ENCODE measurements at places on chromosomes 3 and 15. TPM values are rescaled to one million over a fixed set of nuclear protein-coding genes. Genes with fewer than 3 reads are reported as not detected.

DNA sequence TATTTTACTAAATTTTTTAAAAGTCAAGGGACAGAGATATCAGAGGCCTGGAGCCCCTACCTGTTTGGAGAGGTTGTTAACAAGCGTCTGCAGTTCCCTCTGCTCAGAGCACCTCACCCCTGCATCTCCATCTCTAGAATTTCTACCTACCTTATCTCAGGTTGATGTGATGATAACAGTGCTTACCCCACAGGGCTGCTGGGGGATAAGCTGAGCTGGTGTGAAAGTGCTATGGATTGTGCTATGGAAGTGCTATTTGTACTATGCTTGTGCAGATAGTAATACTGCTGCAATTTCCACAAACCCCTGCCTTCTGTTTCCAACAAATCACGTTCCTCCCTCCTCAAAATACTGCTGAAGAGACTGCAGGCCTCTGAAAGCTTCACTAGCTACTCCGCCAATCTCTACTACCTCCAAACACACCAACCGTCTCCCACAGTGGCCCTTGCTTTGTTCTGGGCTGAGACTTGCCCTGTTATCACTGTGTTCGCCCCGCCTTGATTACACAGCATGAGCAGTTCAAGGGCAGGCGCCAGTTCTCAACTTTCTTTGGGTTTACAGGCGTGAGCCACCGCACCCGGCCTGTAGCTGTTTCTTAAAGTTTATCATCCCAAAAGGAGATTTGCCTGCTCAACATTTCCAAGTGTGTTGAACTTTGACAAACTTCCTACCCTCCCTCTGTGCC is 28.4 kb upstream of the PARL start:
- no peak for DNase-seq
- no peaks in the 10 kb centered on the region for H3K36me3 ChIP-seq
- no peaks in the 10 kb centered on the region for H3K4me1 ChIP-seq
- no peaks in the 10 kb centered on the region for H3K27me3 ChIP-seq
- no peak overlapping the region for H3K4me3 ChIP-seq

DNA sequence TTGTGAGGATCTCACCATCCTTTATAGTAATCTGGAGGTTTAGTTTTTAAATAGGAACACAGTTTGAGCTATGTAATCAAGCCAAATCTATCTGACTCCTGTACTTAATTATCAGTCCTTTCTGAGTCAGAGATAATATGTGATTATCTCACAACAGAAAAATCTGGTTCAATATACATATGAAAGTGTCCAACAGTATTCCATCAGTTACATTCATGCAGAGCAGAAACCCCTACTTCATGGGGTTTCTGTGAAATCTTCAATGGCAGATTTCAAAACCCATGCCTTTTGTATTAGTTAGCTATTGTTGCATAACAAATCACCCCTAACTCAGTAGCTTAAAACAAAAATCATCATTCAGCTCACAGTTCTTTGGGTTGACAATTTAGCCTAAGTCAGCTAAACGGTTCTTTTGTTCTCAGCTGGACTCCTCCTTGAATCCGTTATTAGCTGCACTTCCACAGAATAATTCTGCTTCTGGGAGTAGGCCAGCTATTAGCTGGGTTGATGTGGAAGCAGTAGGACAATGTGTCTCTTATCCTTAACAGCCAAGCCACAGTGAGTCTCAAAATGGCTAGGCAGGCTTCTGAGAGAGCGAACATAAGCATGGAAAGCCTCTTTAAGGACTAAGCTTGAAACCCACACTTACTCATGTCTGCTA is 42.9 kb upstream of the ARPP21 start:
- H3K27ac ChIP-seq: no peak overlapping the region
- H3K4me3 ChIP-seq: no peak overlapping the region
- H3K36me3 ChIP-seq: no peaks in the 10 kb centered on the region
- no peak for DNase-seq

GRCh38 chr3:184715943-184716621 is 4.2 kb upstream of the MAGEF1 start:
- H3K27me3 ChIP-seq: no peaks in the 10 kb centered on the region
- peak overlapping the region; percentile 22 for H3K27ac ChIP-seq

DNA sequence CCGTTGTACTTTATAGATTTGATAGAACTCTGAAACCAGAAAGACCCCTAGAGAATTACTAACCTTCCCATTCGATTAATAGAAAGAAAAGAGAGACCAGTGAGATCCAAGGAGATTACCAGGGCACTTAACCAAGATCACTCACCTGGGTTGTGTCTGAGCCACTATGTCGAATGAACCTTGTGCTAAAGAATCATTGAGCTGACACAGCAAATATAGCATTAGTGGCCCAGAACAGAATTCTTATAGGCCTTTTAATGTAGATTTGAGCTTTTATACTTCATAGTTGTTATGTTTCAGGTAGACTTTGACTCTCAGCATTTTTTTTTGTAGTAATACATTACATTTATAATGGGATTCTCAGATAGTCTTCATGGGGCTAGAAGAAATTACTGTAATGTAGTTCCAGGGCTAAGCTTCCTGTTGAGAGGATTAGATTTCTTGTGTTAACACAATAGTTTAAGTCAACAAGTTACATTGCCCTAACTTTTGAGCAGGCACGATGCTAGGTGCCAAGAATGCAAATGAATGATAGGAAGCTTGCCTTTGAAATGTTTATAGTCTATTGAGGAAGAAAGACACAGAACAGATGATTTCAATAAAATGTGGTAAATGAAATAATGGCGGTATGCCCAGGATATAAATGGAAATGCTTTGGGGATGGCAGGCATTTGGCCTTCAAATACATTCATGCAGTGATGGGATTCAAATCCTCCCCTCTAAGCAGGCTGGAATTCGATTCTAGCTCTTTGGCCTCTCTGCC is 24.4 kb upstream of the ABHD10 start:
- H3K4me3 ChIP-seq: no peak overlapping the region
- no peaks in the 10 kb centered on the region for H3K36me3 ChIP-seq
- no peak overlapping the region for H3K27ac ChIP-seq
- H3K27me3 ChIP-seq: no peaks in the 10 kb centered on the region

DNA sequence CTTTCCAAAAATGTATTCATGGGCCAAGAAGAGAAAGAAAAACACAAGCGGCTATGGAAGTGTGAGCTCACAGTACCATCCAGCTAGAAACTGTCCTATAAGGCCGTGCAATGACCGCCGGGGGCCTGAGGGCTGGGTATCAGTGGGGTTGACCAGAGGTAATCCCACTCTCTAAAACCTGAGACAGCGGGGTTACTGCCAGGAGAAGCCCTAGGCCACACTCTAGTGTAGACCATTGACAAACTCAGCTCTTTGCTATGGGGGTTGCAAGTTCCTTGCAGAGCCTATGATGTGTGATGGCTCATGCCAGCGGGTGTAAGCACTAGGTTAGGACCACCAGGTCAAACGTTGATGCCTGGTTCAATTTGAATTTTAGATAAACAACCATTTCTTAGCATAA is 25.9 kb upstream of the SLCO2A1 start:
- no peak for DNase-seq
- H3K4me1 ChIP-seq: no peaks in the 10 kb centered on the region
- no peak overlapping the region for H3K27ac ChIP-seq
- no peak overlapping the region for H3K4me3 ChIP-seq
- no peaks in the 10 kb centered on the region for H3K36me3 ChIP-seq

GRCh38 chr3:59254976-59255375 is 205.2 kb upstream of the CFAP20DC start:
- H3K27me3 ChIP-seq: no peaks in the 10 kb centered on the region
- H3K36me3 ChIP-seq: no peaks in the 10 kb centered on the region

- no peaks in the 10 kb centered on the region for H3K36me3 ChIP-seq
- no peaks in the 10 kb centered on the region for H3K4me1 ChIP-seq
- no peak for DNase-seq
- H3K27me3 ChIP-seq: no peaks in the 10 kb centered on the region
These were observed 548.1 kb upstream of the LMCD1 start for GRCh38 chr3:7953449-7954014.

- no peak overlapping the region for H3K27ac ChIP-seq
- H3K4me3 ChIP-seq: peak overlapping the region; percentile 79
- peaks cover 34% of the 10 kb centered on the region for H3K27me3 ChIP-seq
- DNase-seq: no peak
- peaks cover 8% of the 10 kb centered on the region for H3K4me1 ChIP-seq
These were observed 140.8 kb downstream of the SMAD6 start for GRCh38 chr15:66842710-66843441.

- H3K27ac ChIP-seq: no peak overlapping the region
- H3K36me3 ChIP-seq: no peaks in the 10 kb centered on the region
- H3K4me3 ChIP-seq: no peak overlapping the region
- no peak for DNase-seq
- no peaks in the 10 kb centered on the region for H3K4me1 ChIP-seq
These were observed 71.0 kb downstream of the THSD4 start for GRCh38 chr15:71186267-71186666.

GRCh38 chr3:126201168-126201567 is 20.8 kb upstream of the ALDH1L1 start:
- no peaks in the 10 kb centered on the region for H3K36me3 ChIP-seq
- no peaks in the 10 kb centered on the region for H3K4me1 ChIP-seq
- no peak overlapping the region for H3K27ac ChIP-seq
- H3K27me3 ChIP-seq: peaks cover 14% of the 10 kb centered on the region
- DNase-seq: no peak
- H3K4me3 ChIP-seq: no peak overlapping the region

DNA sequence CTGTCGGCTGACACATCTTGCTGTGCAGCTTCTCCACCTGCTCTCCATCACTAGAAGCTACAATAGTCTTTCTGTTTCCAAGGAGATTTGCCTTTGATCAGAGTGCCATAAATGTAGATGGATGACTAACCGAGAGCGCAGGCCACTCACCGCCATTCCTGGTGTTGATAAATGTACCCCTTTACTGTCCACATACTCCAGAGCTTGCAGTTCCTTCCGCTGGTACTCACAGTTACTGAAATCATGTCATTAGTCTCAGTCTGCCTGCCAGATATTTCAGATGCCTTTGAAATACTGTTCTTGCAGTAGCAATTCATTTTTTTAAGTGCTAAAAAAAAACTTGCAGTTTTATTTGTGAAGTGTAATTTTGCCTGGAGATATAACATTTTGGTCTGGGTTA is 72.3 kb downstream of the BLM start:
- no peak for DNase-seq
- peaks cover 50% of the 10 kb centered on the region for H3K36me3 ChIP-seq
- no peak overlapping the region for H3K27ac ChIP-seq
- H3K4me3 ChIP-seq: no peak overlapping the region
- H3K4me1 ChIP-seq: no peaks in the 10 kb centered on the region

DNA sequence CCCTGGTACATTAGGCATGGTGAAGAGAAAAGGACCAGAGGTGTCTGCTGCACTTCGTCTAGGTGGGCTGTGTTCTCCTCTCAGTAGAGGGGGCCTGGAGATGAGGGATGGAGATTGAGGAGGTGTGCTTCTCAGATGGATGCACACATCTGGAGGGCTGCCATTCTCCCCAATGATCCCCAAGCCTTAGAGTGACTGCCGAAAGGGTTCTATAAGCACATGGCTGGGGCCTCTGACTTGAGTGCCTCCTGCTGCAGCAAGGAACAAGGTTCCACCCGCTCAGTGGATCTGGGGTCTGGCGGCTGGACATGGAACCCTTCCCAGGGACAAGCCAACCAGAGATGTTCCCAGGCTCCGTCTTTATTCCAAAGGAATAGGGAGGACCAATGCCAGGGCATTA is 66.8 kb downstream of the CPN2 start:
- no peaks in the 10 kb centered on the region for H3K36me3 ChIP-seq
- H3K27ac ChIP-seq: no peak overlapping the region
- no peak for DNase-seq
- peaks cover 2% of the 10 kb centered on the region for H3K27me3 ChIP-seq
- peaks cover 4% of the 10 kb centered on the region for H3K4me1 ChIP-seq

GRCh38 chr3:63308072-63308471 is 30.0 kb downstream of the SYNPR start:
- DNase-seq: no peak
- no peaks in the 10 kb centered on the region for H3K4me1 ChIP-seq
- H3K27ac ChIP-seq: no peak overlapping the region

DNA sequence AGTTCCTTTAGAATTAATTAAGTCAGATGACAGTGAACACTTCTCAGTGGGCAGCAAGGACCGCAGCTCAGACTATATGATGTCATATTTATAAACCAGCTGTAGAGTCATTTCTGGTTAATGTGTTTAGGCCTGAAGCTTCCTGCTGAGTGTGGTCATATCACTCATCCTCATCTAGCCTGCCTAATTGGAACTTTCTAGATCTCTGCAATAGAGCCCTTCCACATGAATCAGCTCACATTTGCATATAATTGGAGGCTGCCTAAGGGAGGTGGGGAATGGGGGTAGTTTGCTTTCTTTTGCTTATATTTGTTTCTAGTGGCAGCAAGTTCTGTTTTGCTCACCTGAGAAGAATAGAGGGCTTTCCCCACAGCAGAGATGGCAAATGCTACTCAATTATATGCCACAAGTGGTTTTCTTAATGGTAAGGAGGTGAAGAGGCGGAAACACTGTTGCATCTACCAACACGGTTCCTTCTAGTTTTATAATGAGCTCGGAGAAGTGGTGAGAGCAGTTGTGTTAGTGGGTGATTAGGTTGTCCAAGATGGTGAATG is 148.1 kb downstream of the KLHL25 start:
- no peaks in the 10 kb centered on the region for H3K27me3 ChIP-seq
- peak overlapping the region; percentile 63 for H3K27ac ChIP-seq

DNA sequence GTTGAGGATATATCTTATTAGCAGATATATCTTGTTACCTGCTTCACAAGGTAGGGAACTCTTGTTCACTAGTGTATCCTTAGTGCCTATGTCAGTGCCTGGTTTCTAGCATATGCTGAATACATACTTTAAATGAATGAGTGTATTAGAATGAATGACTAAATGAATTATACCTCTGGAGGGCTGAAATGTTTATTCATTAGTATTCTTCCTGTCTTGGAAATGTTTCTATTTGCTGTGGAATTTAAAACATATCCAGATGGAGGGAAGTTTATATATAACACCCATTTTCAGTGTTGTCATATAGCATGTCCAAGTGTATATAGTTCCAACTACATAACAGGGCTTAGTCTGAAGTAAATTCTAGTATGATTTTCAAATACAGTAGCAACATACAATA is 581.5 kb downstream of the TBL1XR1 start:
- DNase-seq: no peak
- H3K27me3 ChIP-seq: no peaks in the 10 kb centered on the region
- H3K36me3 ChIP-seq: no peaks in the 10 kb centered on the region
- no peaks in the 10 kb centered on the region for H3K4me1 ChIP-seq

- H3K27ac ChIP-seq: no peak overlapping the region
- DNase-seq: no peak
- no peaks in the 10 kb centered on the region for H3K36me3 ChIP-seq
- H3K27me3 ChIP-seq: no peaks in the 10 kb centered on the region
These were observed 27.0 kb downstream of the ALS2CL start for GRCh38 chr3:46666453-46666845.

The ANKRD34C gene
- not detected for polyA plus RNA-seq

The LSAMP gene
- not detected for polyA plus RNA-seq

The RLBP1 gene
- polyA plus RNA-seq: not detected

The AHSG gene
- not detected for polyA plus RNA-seq

The FETUB gene
- not detected for polyA plus RNA-seq

The TRPM1 gene
- polyA plus RNA-seq: not detected

The SAMD7 gene
- polyA plus RNA-seq: not detected

The AGBL1 gene
- polyA plus RNA-seq: not detected

The CCR4 gene
- not detected for polyA plus RNA-seq

The C15orf62 gene
- not detected for polyA plus RNA-seq
